K562 (cell line): ENCODE measurements at places on chromosomes 2 and 18. TPM values are rescaled to one million over a fixed set of nuclear protein-coding genes. Genes with fewer than 3 reads are reported as not detected.

The BCL11A gene
- 0.07 and 0.13 TPM in 2 replicates for total RNA-seq

The ORC2 gene
- 41.1 and 42.3 TPM in 2 replicates for total RNA-seq

The UPP2 gene
- total RNA-seq, result not detected in 2 replicates

The CCDC148 gene
- 0.58 and 0.64 TPM in 2 replicates for total RNA-seq

The ABCG5 gene
- not detected in 2 replicates for total RNA-seq

The SERPINB12 gene
- total RNA-seq, result not detected in 2 replicates

The CAVIN2 gene
- 70.5 and 74.6 TPM in 2 replicates for total RNA-seq

The EGR4 gene
- not detected in 2 replicates for total RNA-seq

GRCh38 chr2:150028322-150028721, 440.7 kb upstream of the MMADHC start:
- no peak overlapping the region for H3K27ac ChIP-seq
- H3K27me3 ChIP-seq, result no peaks in the 10 kb centered on the region
- no peaks in the 10 kb centered on the region for H3K4me1 ChIP-seq
- H3K36me3 ChIP-seq, result no peaks in the 10 kb centered on the region

- H3K4me3 ChIP-seq, result peak overlapping the region; percentile 79; the same call in 1 of the 2 replicates
- peaks cover 34% of the 10 kb centered on the region; the same call in 2 of the 3 replicates for H3K4me1 ChIP-seq
- H3K36me3 ChIP-seq, result no peaks in the 10 kb centered on the region
- no peak overlapping the region for H3K27ac ChIP-seq
Measured at GRCh38 chr2:69641471-69641870, 2.1 kb downstream of the AAK1 start.

GRCh38 chr2:196466581-196466980, 172.9 kb upstream of the CCDC150 start:
- H3K36me3 ChIP-seq, result no peaks in the 10 kb centered on the region
- DNase-seq, result no peak
- no peak overlapping the region for H3K27ac ChIP-seq
- no peaks in the 10 kb centered on the region for H3K4me1 ChIP-seq
- no peaks in the 10 kb centered on the region; the same call in 1 of the 2 replicates for H3K27me3 ChIP-seq

DNA sequence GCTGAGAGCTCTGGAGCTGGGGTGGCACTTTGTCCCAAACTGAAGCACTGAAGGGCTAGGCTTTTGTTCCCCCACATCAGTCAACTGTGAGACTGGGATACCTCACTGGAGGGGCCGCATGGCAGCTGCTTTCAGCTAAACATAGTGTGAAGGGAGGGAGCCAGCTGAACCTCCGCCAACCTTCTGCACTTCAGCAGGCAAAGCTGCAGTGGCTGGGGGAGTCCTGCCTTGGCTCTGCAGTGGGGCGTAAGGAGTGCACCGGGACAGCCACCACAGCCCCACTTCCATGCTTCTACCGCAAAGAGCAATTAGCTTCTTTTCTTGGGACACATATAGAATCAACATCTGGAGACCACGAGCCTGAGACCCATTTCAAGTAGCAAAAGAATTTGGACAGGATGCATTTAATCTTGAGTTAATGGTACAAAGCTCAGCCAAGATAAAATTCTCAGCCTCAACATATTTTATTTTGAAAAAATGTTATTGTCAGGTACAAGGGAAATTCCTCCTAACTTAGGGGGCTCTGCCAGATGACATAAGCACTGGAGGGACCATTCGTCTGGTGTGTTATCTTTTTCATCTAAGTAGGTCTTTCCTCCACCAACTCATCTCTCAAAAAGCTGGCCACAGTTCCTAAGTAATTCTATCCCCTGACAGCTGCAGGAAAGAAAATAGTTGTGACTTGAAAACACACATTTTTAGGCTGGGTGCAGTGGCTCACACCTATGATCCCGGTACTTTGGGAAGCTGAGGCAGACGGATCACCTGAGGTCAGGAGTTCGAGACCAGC, 25.6 kb upstream of the MYCN start:
- no peaks in the 10 kb centered on the region for H3K4me1 ChIP-seq
- H3K4me3 ChIP-seq, result no peak overlapping the region
- H3K27me3 ChIP-seq, result peaks cover 28% of the 10 kb centered on the region
- no peaks in the 10 kb centered on the region for H3K36me3 ChIP-seq
- DNase-seq, result no peak

DNA sequence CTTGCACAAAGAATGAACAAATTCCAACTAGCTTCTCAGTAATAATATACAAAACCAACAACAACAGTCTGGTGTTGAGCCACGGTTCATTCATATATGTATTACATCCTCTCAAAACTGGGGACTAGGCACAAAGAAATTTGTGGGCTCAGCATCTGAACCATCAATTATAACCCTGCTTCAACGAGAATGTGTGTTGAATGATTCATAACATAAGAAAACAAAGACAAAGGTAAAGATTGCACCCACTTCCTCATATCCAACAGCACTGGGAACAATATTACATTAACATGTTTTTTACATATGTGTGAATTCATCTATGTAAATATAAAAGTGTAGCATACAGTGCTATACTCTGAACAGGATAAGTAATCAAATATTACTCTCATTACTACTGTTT, 144.8 kb downstream of the CDH2 start:
- no peaks in the 10 kb centered on the region for H3K4me1 ChIP-seq
- no peaks in the 10 kb centered on the region for H3K36me3 ChIP-seq
- no peak overlapping the region for H3K4me3 ChIP-seq
- no peak for DNase-seq
- no peak overlapping the region for H3K27ac ChIP-seq

DNA sequence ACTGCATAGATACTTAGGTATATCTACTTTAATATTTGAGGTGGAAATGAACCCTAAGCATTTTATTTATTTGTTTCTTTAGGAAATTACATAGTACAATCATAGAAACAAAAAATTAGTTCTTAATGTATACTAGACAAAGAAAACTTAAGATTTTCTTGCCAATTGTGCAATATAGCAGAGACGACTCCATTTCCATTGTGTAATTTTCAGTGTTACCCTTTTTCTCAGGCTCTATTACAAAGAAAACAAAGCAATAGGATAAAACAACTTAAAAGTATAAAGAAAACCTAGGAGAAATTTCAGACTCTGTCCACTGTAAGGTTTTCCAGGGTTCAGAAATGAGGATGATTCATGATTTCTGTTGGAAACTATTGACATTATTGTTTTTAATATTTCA, 89.0 kb upstream of the SERTAD2 start:
- no peak for DNase-seq
- no peak overlapping the region for H3K27ac ChIP-seq
- H3K27me3 ChIP-seq, result no peaks in the 10 kb centered on the region
- H3K4me3 ChIP-seq, result no peak overlapping the region
- 0 out of 3 replicates have a peak, but pooled peaks cover under 1% of the 10 kb centered on the region for H3K4me1 ChIP-seq
- no peaks in the 10 kb centered on the region for H3K36me3 ChIP-seq

DNA sequence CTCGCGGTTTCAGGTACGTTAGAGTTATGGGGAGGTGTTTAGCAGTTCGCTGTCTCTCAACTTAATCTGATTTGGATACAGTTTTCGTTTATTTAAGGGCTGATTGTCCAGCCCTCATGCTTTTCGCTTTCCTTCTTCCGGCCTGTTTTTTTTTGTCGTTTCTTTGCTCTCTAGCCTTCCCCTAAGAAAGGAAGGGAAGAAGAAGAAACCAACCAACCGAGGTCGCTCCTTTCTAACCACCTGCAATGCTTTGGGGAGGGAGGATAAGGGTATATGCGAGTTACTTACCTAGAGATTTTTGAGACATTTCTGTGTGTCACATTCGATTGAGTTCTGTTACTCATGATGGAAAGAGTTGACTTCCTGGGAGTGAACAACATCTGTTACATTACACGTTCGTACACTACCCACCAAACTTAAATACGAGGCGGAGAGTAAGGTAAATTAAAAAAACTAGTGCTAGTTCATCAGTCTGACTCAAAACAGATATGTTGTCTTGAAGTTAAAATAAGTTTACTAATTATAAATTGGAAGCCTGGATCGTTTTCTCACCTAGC, 918 bp downstream of the EIF5B start:
- H3K36me3 ChIP-seq, result peaks cover 17% of the 10 kb centered on the region; the same call in 1 of the 3 replicates
- H3K4me1 ChIP-seq, result peaks cover 11% of the 10 kb centered on the region; the same call in 2 of the 3 replicates
- no peak for DNase-seq
- no peaks in the 10 kb centered on the region for H3K27me3 ChIP-seq
- peak overlapping the region; percentile 92 for H3K27ac ChIP-seq
- H3K4me3 ChIP-seq, result peak overlapping the region; percentile 61

DNA sequence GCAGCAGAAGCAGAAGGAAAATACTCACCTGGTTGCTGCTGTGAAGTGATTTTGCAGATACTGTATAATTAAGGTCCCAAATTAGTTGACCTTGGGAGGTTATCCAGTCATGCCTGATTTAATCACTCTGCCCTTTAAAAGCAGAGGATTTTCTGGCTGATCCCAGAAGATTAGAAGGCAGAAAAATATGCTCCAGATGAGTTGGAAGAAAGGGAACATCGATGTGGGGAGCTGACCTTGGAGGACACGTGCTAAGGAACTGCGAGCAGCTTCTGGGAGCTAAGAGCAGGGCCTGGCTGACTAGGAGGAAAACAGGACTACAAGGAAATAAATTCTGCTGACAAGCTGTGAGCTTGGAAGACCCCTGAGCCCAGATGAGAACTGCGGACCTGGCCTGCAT, 13.3 kb upstream of the DYM start:
- H3K4me3 ChIP-seq, result no peak overlapping the region
- no peaks in the 10 kb centered on the region for H3K27me3 ChIP-seq
- H3K27ac ChIP-seq, result no peak overlapping the region
- H3K4me1 ChIP-seq, result peaks cover 10% of the 10 kb centered on the region; the same call in 2 of the 3 replicates
- H3K36me3 ChIP-seq, result no peaks in the 10 kb centered on the region
- no peak for DNase-seq

- no peaks in the 10 kb centered on the region for H3K36me3 ChIP-seq
- no peak for DNase-seq
- H3K4me1 ChIP-seq, result no peaks in the 10 kb centered on the region
- no peak overlapping the region for H3K4me3 ChIP-seq
- no peak overlapping the region for H3K27ac ChIP-seq
Measured at GRCh38 chr2:51213826-51214225, 181.9 kb upstream of the NRXN1 start.

DNA sequence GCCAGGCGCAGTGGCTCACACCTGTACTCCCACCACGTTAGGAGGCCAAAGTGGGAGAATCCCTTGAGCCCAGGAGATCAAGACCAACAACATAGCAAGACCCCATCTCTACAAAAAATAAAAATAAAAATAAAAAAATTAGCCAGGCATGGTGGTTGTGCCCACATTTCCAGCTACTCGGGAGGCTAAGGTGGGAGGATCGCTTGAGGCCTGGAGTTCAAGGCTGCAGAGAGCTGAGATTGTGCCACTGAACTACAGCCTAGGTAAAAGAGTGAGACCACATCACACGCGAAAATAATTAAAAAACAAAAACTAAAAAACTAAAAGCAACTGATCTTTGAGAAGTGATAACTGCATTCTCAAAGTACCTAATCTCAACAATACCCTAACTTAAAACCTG, 1.8 kb downstream of the C2orf76 start:
- peaks cover 14% of the 10 kb centered on the region for H3K4me1 ChIP-seq
- DNase-seq, result no peak
- no peak overlapping the region for H3K4me3 ChIP-seq
- no peak overlapping the region for H3K27ac ChIP-seq

GRCh38 chr18:79887181-79888000, 64.1 kb downstream of the SLC66A2 start:
- H3K27ac ChIP-seq, result no peak overlapping the region
- no peaks in the 10 kb centered on the region; the same call in 1 of the 2 replicates for H3K4me1 ChIP-seq
- H3K36me3 ChIP-seq, result no peaks in the 10 kb centered on the region
- H3K4me3 ChIP-seq, result no peak overlapping the region
- no peak for DNase-seq
